ENCODE measurements at places on chromosomes 12 and 14.

- DNase-seq, result no peak
Measured at GRCh38 chr12:109592905-109593272, 19.3 kb downstream of the MVK start.

- DNase-seq, result no peak
Measured at GRCh38 chr12:44377443-44378187, 498.5 kb downstream of the NELL2 start.

DNA sequence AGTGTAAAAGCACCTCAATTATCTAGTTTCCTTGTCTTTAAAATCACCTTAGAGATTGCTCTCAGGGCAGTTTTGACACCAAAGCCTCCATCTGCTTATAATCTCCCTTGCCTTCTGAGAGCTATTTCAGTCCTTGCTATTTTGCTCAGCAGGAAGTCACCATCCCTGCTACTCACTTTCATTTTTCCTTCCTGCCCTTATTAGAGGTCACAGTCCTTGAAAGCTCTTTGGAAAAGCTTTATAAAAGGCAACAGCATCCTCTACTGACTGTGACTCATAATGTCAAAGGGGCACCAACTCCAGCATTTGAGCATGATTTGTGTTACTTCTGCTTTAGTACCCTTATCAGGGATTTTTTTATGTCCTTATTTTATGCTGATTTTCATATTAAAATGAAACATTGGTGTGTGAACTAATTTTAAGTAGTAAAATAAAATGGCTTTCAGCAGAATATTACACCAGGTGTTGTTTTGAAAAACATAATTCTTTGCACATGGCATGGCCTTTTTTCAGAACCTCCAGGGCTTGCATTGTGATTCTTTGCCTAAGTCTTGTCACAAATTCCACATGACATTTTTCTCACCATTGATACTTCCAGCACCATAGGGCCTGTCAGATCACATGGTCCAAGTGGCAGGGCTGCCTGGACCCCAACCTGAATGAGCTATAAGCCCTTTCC, 213.0 kb downstream of the ADAMTS20 start:
- peak; percentile 74 for DNase-seq

DNA sequence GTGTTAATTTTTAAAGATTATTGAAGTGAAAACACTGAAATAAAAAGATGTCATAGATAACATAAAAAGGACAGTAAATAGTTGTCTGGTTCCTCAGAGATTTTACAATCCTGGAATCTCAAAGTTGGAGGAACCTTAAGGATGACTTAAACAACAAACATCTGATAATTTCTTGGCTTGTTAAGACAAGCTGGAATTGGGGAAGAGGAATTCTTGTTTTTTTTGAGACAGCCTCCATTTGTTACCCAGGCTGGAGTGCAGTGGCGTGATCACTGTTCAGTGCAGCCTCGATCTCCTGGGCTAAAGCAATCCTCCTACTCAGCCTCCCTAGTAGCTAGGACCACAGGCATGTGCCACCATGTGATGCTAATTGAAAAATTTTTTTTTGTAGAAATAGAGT, 2.3 kb downstream of the ZNF410 start:
- DNase-seq, result no peak

- no peak for DNase-seq
Measured at GRCh38 chr12:43325786-43326185, 226.2 kb downstream of the ADAMTS20 start.

GRCh38 chr12:31318657-31319269, 7.2 kb downstream of the SINHCAF start:
- no peak for DNase-seq

GRCh38 chr12:68086019-68086603, 73.4 kb downstream of the IFNG start:
- no peak for DNase-seq
